ENCODE measurements at places on chromosomes 1 and 21.

DNA sequence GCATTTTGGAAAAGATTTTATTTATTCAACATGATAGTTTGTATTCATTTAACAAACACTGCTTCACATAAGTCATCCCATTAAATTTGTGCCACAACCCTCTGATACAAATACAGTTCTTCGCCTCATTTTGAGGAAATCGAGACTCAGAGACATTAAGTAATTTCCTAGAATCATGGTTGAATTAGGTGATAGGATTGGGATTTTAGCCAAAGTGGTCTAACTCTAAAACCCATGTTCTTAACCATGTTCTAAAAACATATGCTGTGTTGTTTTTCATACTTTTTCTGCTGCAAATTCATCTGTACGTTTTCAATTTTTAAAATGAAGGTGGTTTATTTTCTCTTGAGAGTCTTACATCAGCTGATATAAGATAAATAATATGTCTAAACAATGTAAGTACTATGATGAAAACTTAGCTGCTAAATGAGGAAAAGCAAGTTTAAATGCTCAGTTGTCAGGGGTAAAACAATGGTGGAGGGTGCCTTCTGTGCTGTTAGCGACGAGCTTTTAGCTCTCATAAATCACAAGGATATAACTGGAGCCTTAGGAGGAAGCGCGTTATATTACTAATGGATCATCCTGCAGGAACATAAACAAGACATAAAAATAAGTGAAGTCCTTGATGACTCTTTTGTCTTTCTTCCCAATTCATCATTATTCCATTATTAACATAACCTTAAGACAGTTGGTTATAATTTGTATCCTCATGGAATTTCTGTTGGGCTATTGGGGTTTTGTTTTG, 97.7 kb downstream of the CACHD1 start:
- no peak for DNase-seq

DNA sequence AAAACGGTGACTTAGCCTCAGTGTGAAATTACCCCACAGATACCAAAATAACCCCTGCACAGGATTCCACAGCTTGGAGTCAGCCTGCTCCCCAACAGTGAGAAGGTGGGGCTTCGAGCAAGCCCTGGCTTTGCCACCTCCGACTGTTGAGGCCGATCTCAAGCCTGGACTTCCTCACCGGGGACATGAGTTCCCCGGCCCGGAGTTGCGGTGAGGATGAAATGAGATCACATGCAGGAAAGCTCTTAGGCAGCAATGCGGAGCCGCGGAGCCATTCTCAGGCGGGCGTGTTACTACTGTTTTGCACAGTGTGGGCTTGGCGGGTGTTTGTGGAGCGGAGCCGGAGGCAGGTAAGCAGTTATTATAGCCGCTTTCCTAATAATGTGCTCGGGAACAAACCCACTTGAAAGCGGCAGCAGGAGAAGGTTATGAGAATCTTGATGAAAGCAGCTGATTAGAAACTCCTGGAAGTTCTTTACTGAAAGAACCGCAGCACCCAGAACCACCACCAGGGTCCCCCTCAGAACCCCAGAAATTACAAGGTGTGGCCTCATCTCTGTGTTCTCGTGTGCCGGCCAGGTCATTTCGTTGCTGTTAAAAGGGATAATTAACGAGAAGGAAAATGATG, 3.9 kb upstream of the CLSTN1 start:
- no peak for DNase-seq

GRCh38 chr1:207155028-207155427, 51.0 kb downstream of the C4BPA start:
- DNase-seq: no peak

- DNase-seq: no peak
These were observed 99.7 kb upstream of the IRF2BP2 start for GRCh38 chr1:234709473-234710228.

All from stimulated activated CD4-positive, alpha-beta T cell treated with anti-CD3 and anti-CD28 coated beads, Interleukin-2, amount 100 ng/mL, for 24 hours (primary cell).